ENCODE measurements at places on chromosomes 13 and 19. TPM values are rescaled to one million over a fixed set of nuclear protein-coding genes. Genes with fewer than 3 reads are reported as not detected.

The ZNF554 gene
- 6.2 TPM for total RNA-seq

The TIMM50 gene
- 136 TPM for total RNA-seq

DNA sequence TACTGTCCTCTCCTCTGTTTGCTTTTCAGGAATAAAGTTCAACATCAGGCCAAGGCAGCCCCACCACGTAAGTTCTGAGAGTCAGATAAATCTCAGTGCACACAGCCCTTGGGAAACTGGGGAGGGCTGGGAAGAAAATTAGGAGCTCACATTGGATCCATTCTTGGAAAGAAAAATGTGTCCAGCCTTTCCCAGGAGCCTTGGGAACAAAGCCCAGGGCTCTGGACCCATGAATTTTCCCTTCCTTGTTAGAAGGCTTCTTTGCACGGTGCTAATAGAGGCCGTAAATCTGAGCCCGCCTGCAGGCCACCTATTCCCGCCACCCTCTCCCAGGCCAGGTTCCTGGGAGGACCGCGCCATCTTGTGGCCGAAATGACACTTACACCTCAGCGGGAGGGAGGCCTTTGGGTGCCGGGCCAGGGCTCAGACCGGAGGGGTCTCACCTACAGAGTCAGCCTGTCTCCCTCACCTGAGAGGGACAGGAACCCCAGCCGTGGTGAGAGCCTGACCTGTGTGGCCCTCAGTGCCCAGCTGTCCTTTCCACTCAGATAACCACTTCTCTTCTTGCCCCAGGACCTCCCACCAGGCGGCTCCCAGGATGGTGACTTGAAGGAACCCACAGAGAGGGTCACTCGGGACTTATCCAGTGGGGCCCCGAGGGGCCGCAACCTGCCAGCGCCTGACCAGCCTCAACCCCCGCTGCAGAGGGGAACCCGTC is 25.1 kb upstream of the KCTD15 start:
- DNase-seq = peak; percentile 81

DNA sequence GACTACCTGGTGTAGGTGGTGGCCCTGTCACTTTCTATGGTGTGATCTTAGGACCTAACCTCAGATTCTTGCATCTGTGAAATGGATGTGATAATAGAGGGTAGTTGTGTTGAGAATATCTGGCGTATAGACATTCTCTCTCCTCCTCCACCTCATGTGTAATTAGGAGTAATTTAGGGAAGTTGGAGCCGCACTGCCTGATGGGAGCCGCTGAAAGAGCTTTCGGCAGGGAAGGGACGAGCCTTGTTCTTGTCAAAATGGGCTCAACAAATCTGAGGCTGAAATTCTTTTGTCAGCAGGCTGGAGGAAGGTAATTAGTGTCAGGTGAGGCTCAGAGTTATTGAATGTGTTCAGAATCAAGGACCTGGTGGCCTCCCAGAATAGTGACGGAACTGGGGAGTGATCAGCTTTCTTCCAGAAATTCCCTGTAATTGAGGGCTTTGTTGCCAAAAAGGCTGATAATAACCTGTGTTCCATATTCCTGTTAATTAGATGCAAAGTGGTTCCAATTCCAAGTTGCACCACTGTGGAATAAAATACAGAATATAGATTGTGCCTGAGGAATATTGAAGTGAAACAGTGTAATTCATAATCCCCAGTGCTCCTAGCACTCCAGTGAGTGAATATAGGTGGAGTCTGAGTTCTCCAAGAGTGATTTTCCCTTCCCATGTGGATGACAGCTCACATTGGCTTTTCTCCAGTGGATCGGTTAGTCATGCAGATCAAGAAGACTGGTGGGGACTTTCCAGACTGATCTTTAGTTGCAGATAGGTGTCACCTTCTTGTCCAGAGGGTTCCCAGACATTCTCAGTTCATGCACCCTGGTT is 47.5 kb downstream of the SPATA13 start:
- no peak for DNase-seq

DNA sequence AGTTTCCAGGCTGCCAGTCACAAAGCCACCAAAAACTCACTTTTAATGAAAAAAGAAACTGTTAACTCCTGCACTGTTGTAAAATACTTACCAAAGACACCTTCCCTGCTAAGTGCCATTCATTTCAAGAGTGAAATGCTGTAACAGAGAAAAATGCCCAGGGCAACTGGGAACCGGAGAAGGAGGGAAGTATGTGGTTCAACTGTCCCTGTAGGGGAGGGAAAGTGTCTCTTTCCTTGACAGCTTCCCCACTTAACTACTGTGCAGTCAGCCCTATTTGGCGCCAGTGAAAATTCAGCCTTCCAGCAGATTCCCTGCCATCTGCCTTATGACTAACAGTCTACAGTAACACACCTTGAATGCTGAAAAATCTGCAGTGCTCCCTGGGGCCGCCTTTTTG is 789.0 kb downstream of the DIAPH3 start:
- DNase-seq = no peak

- peak; percentile 99 for DNase-seq
These were observed 3.6 kb downstream of the PRMT1 start for GRCh38 chr19:49680421-49681351.
